Fibroblast of skin of right quadriceps (primary cell): ENCODE measurements at places on chromosomes 1 and 21.

GRCh38 chr1:94258873-94259331 lies 21.5 kb upstream of the ARHGAP29 start:
- DNase-seq: peak; percentile 90

DNA sequence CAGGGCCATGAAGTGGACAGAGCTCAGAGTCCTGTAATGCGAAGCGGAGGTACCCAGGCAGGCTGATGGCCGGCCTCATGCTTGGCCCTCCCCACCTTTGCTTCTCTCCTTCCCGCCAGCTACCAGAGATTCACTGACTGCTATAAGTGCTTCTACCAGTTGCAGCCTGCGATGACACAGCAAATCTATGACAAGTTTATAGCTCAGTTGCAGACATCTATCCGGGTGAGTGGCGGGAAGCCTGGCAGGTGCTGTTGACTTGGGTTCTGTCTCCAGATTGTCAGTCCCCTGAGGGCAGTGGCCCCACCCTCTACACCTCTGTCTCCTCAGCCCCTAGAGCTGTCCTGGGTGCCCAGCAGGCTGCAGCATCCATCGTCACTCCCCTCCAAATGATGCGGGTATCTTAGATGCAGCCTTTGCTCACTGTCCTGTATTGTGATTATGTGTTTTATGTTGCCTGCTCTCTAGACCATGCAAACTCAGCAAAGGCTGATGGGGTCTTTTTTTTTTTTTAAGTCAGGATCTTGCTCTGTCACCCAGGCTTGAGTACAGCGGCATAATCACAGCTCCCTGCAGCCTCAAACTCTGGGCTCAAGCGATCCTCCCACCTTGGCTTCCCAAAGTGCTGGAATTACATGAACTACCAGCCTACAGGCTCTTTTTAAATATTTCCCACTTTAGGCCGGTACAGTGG lies 9.6 kb upstream of the BGLAP start:
- no peak for DNase-seq

GRCh38 chr1:156009404-156009803 lies 11.3 kb downstream of the SSR2 start:
- no peak for DNase-seq

GRCh38 chr21:34989337-34990151 lies 59.6 kb downstream of the RUNX1 start:
- DNase-seq: peak; percentile 48

GRCh38 chr1:82090104-82090503 lies 289.4 kb downstream of the ADGRL2 start:
- DNase-seq: no peak

DNA sequence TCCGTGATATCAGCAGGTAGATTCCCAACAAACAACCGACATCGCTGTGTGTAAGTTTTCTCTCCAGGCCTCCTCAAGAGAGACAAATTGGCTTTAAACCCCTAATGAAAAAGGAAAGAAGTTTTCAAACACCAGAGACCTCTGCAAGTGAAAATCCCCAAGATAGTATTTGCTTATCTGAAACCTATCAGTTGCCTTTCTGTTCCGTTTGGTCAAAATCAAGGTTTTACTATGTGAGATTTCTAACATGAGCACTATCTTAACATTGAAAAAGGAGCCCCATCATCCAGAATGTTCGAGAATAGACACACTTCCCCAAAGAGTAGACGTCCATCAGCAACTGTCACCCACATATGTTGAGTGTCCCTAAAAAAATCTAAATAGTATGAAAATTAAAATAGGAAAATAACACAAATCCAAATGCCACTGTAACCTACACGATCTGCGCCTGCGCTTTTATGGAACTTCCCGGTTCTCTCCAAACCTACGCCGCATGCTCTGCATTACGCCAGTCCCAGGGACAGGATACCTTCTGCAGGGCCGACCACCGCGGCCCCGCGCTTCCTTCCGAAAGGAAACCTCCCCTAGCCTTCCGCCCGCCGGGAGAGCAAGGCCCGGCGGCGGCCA lies 1.4 kb downstream of the SFPQ start:
- DNase-seq: no peak

DNA sequence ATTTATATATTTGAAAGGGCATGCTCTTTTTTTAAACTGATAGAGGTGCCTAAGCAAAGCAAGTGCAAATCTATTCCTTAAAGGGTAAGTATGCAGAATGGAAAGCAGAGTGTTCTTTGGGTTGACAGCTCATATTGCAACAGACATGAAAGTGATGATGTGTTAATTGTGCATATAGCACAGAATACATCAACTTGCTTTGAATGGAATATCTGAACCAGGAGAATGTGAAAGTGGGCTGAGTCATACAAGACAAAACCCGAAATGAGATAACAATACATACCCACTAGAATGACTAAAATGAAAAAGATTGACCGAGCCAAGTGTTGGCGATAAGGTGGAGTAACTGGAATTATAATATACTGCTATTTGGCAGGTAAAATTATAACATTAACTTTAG lies 4.3 kb downstream of the CR1 start:
- no peak for DNase-seq

- DNase-seq: peak; percentile 86
Observed at GRCh38 chr1:87956750-87957149, 628.1 kb downstream of the LMO4 start.

GRCh38 chr1:30976143-30976542 lies 67.6 kb upstream of the SDC3 start:
- peak; percentile 70 for DNase-seq

DNA sequence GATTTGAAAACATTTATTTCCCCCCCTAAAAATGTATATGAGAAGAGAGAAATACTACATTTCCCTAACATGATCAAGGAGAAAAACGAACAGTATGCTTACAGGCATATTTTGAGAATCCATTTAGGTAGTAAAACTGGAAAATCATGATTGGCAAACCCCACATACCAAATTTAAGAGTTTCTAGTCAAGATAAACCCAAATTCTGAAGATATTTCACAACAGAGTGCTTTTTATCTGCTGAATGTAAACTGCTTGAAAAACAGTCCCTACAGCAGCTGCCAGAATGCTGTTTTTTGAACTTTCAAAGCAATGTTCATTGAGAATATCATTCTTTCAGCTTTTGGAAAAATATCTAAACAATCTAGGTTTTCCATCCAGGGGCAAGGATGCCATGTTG lies 31.0 kb downstream of the ASH1L start:
- DNase-seq: no peak

DNA sequence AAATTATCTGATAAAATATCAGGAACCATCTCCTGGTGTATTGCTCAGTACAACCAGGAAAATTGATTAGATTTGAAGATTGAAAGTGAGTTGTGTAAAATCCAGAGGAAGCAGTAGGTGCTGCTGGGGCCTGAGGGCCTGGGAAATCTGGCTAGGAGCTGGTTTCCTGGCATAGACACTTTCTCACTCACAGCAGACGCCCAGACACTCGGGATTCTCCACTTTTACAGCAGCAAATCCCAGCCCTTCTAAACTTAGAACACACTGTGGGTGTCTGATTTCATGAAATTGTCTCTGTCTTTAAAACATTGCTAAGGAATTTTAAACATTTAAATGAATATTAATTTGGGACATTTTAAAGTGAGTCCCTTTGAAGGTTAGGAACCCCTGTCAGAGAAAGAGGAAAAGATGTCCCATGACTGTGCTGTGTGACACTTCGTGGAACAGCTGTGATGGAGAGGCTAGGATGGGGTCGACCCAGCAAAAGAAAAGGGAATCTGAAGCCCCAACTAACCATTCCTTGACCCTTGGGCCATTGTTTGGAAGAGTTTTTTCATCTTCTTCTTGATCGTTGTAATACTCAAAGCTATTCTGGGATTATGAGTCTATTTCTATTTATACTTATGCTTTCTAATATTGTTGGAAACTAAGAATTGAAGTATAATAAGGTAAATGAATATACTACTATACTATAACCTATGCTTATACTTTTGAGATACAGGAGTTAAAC lies 49.0 kb upstream of the VAMP3 start:
- no peak for DNase-seq

- DNase-seq: no peak
Observed at GRCh38 chr1:234932511-234933430, 195.9 kb downstream of the TOMM20 start.

GRCh38 chr1:14826172-14826636 lies 227.7 kb downstream of the KAZN start:
- peak; percentile 94 for DNase-seq

DNA sequence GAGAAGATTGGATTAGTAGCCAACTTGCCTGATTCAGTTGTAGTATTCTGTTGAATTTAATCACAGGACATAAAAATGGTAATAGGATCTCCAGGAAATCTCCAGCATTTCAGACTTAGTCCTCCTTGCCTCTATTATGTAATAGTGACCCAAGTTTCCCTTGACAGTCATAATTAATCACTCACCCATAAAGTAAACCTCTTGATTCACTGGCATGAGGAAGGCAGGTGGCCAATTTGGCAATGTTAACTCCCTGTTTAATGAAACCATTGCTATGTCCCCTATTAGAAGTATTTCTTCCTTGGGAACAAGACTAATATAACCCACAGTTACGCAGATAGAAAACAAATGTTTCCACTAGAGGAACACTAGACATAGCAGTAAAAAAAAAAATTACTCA lies 604.8 kb upstream of the CXADR start:
- DNase-seq: peak; percentile 19

- peak; percentile 81 for DNase-seq
Observed at GRCh38 chr1:41073971-41074370, 52.4 kb upstream of the SLFNL1 start.

- peak; percentile 34 for DNase-seq
Observed at GRCh38 chr1:237799762-237800474, 90.8 kb downstream of the ZP4 start.

DNA sequence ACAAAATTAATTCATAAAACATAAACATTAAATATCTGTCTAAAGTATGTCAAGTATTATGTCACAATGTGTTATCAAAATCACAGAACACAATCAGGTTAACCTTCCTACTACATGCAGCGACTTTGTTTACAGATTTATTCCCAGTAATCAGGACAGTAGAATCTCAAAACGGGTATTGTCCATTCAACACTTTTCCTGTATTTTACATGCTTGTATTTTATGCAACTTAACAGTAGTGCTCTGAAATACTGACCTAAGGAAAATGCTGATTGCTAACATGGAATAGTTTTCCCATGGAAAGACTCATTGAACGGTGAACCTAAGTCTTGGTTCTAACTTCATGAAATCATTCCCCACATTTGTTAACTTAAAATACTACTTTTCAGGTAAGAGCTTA lies 2.3 kb downstream of the SERBP1 start:
- DNase-seq: no peak

DNA sequence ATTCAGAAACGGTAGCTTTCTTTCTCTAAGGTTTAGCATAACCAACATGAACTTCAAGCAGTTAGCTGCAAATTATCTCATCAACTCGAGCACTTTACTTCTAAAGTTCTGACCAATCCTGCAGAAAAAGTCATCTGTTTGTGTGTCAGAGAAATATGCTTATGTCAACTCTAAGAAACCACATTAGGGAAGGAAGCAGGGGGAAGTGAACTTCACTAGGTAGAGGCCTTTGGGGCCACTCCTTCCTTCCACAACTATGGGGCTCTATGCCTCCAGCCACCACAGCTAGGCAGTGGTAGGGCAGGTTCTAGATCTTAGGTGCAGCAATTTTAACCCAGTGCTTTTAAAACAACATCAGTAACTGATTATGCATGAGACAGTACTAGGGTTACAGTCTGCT lies 375.9 kb downstream of the DSCAM start:
- peak; percentile 34 for DNase-seq

DNA sequence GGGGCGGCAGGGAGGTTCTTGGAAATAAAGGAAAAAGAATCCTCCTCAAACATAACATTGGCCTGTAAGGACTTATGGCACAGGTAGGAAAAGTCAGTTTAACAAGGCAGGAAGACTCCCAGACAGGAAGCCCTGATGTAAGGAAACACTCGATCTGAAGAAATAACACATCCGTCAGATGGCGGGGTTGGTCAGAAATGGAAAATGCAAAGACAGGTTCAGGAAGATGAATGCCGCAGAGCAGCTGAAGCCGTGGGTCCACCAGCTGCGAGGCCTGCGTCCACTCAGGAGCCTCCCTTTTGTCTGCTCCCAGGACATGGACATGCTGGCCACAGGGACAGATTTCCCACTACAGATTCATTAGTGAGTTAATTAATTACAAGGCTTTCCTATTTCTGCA lies 3.8 kb downstream of the RSPH1 start:
- no peak for DNase-seq

DNA sequence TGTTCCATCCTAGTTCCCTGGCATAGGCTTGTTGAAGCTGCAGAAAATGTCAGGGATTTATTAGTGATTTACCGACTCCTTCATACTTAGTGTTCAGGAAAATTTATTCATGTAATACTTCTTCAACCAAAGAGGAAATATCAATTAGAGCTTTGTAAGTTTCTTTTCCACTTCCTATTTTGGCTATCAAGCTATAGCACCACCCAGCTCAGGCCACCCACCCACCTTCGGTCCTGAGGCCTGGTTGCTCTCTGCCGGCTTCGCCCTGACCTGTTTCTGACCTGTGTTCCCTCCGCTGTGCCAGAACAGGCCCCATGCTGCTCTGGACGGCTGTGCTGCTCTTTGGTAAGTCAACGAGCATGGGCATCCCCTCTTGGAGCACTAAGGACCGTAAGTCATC lies at the start of gene FCRL6:
TSS of gene FCRL6 (plus strand) at position 250 of the 400 bp plus-strand sequence. CDS start at position 315, 65 bp downstream.
- no peak for DNase-seq

DNA sequence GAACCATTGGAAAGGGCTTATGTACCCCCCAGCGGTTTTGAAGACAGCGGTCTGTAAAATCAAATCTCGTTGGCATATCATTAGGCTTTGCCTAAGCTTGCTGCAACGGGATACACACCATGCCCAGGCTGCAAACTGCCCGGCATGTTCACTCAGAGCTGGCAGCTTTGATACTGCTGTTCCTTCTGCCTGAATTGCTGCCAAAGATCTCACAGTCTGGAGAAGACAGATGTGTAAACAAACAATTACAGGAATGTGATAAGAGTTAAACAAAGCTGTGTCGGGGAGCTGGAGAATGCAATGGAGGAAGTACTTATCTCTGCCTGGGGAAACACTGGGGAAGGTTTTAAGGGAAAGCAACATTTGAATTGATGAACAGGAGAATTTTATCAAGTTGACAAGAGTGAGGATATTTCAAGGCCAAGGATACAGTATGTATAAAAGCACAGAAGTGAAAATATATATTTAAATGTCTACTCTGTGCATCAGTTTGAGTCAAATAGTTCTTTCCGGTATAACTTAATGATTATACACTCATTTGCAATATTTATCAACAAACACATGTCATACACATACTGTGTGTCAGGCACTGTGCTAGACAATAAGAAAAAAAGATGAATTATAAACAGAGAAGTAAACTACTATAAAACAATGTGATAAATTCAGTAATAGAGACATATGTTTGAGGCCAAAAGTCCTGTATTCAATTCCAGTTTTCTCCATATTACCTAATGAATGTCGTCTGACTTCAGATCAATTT lies 29.9 kb downstream of the CHML start:
- DNase-seq: no peak

- no peak for DNase-seq
Observed at GRCh38 chr1:1120866-1121591, 5.1 kb upstream of the C1orf159 start.
